ENCODE measurements at places on chromosomes 2 and 18.

DNA sequence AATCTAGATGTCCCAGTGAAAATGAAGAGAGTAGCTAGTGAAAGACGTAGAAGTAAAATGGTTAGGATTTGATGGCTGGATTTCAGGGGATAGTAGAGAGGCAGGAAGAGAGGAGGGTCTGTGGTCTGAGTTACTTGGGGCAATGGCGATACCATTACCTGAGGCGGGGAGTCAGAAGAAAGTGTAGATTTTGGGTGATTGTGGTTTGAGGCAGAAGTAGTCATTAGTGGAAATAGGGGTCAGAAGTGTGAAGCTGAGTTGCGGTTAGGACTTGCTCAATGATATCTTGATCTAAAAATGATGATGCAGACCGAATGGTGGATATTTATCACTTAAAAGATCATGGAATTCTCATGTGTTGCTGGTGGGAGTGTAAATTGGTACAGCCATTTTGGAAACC lies 41.0 kb downstream of the CEP192 start:
- DNase-seq: no peak

- no peak for DNase-seq
These were observed 39.0 kb downstream of the TGFA start for GRCh38 chr2:70514612-70515055.

- no peak for DNase-seq
These were observed 15.2 kb upstream of the SCYGR1 start for GRCh38 chr2:227402959-227403358.

DNA sequence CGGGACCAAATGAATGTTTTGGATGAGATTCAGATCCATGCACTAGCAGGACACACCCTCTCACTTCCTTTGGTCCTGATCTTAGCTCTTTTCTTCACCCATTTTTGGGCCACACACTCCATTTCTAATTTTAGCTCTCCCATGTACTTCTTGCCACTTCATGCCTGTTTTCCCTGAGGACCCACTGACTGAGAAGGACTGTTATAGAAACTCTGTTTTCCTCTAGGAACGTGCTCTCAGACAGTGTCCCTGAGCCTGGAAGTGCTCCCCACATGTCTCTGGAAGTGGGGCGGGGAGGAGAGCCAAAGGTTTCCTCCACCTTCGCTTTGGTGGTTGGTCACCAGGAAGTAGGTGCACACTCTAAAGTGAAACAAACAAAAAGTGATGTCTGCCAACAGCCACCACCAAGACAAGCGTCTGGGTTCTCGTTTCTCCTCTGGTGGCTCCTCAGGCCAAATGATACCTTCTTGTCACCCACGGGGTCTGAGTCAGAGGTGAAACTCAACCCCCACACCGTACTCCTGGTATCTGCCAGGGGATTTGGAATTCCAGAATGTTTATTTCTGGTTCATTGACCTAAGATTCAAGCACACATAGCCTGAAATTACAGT lies 74.7 kb downstream of the MERTK start:
- peak; percentile 20 for DNase-seq

- no peak for DNase-seq
These were observed at the start of gene STPG4 for GRCh38 chr2:47155091-47155876. STPG4 (minus strand) TSS chr2:47155308; CDS start chr2:47155251, 57 bp downstream.

- DNase-seq: no peak
These were observed 152.6 kb downstream of the AGPS start for GRCh38 chr2:177545143-177545542.

GRCh38 chr2:239240414-239240881 lies 160.4 kb downstream of the HDAC4 start:
- no peak for DNase-seq

GRCh38 chr2:85395912-85396475 lies 14.2 kb downstream of the CAPG start:
- no peak for DNase-seq

DNA sequence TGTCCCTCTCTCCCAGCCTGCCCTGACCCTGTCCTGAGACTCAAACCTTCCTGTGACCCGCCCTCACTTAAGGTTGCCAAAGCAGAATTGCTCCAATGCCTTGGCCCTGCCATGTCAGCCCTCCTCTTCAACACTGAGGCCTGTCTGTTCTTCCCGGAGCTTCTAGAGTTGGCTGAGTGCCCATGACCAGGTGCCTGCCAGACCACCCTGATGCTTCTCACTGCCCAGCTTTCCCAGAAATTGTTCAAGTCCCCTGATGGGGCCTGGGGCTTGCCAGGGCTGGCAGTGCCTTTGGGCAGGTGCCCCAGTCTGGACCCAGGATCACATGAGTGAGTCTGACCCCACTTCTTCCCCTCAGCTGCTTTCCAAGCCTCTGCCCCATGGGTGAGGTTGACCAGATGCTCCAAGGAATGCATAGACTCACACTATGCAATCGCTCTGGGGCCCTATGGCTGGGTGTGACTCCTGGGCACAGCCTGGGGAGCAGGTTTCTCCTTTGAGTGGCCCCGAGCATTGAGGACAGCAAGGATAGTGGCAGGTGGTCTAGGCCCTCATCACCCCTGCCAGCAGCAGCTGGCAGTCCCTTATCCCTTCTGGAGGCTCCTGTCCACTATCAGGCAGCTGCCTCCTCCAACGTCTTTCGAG lies 3.1 kb upstream of the INPP5D start:
- DNase-seq: no peak

GRCh38 chr2:101328474-101329007 lies 20.0 kb upstream of the RNF149 start:
- no peak for DNase-seq

DNA sequence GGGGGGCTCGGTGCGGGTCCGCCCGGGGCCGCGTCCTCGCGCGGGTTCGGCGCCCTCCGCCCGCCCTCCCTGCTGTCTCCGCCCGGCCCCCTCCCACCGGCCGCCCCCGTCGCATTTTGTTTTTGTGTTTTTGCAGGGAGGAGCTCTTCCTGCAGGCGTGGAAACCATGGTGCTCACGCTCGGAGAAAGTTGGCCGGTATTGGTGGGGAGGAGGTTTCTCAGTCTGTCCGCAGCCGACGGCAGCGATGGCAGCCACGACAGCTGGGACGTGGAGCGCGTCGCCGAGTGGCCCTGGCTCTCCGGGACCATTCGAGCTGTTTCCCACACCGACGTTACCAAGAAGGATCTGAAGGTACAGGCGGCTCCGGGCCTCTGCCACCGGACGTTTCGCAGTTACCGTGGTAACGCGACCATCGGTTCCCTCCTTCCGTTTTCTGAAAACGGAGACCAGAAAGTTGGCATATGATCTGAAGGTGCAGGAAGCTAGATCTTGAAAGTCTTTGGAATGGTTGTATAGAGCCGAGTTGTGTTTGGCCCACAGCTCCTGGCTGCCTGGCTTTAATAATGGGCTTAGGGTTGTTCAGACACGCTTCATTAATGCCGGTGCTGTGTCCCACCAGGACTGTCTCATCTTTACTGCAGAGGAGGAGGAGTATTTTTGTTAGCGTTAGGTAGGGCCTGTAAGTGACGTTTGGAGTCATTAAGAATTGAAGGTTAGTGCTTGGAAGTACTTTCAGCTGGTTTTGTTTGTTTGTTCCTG lies 891 bp downstream of the KDM3A start:
- DNase-seq: peak; percentile 76

- DNase-seq: no peak
These were observed 362.2 kb upstream of the KCNH7 start for GRCh38 chr2:163200741-163201140.

Data from GM03348 (cell line).